ENCODE measurements at places on chromosomes 7 and 10.

- DNase-seq, result peak; percentile 38
These were observed 700 bp downstream of the MTPN start for GRCh38 chr7:135976312-135977006.

DNA sequence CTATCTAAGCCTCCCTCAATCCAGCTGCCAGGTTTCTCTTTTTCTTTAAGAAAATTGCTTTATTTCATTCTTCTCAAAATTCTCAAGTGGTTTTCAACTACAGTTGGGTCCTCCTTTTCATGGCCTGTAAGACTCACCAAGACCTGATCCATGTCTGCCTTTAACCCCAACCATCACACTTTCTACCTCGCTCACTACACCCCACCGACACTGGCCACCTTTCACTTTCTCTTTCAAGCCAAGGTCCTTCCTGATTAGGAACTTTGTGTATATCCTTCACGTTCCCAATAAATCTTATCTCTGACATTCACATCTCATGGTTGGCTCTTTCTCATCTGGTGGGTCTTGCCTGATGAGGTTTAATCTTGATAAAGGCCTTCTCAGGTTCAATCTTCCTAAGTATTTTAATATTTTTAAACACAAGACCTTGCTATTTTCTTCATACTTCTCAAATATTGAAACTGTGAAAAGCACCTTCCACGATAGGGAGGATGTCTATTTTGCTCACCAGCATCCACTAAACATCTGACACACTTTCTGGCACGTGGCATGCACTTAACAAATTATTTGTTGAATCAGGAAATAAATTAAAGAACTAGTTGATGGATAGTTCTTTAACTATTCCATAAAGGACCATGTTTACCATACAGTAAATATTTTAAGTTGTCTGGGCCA, 624.8 kb downstream of the GRID1 start:
- no peak for DNase-seq

- DNase-seq, result no peak
These were observed 6.1 kb upstream of the SAR1A start for GRCh38 chr10:70176441-70176840.

GRCh38 chr10:89426230-89426868, 12.0 kb downstream of the IFIT5 start:
- DNase-seq, result no peak

- DNase-seq, result no peak
These were observed 18.6 kb downstream of the WDR37 start for GRCh38 chr10:1074748-1075308.

DNA sequence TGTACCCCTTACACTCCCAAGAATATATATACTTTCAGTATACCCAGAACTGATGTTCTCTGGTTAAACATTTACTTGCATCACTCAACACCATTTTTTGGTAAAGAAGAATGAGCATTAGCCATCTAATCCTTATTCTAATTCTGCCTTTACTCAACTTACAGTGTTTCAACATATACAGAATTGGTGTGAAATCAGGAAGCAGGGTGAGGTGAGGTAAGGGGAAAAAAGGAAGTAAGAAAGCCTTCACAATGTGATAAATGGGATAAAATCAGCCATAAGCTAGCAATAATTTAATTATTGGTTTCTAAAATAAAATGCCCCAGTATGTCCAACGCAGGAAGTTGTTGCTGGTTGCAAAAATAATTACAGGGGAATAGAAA, 605.4 kb downstream of the KCNMA1 start:
- DNase-seq, result no peak

GRCh38 chr10:18369859-18370473, 229.7 kb downstream of the CACNB2 start:
- DNase-seq, result no peak

DNA sequence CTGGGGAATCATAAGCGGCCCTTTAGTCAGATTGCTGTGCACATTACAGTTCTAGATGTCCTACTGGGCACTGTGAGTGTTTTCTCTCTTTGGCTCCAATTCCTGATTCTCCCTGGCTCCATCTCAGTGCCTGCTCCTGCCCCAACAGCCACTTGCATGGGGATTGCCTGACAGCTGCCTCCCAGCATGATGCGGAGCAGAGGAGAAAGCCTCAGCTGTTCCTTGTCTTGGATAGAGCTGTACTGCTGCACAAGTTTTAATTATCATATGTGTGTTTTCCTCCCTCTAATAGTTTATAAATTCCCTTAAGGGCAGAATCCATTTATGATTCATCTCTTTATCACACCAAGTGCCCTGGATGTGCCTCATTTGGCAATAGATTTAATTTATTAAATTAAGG, 285.8 kb upstream of the COBL start:
- DNase-seq, result no peak

DNA sequence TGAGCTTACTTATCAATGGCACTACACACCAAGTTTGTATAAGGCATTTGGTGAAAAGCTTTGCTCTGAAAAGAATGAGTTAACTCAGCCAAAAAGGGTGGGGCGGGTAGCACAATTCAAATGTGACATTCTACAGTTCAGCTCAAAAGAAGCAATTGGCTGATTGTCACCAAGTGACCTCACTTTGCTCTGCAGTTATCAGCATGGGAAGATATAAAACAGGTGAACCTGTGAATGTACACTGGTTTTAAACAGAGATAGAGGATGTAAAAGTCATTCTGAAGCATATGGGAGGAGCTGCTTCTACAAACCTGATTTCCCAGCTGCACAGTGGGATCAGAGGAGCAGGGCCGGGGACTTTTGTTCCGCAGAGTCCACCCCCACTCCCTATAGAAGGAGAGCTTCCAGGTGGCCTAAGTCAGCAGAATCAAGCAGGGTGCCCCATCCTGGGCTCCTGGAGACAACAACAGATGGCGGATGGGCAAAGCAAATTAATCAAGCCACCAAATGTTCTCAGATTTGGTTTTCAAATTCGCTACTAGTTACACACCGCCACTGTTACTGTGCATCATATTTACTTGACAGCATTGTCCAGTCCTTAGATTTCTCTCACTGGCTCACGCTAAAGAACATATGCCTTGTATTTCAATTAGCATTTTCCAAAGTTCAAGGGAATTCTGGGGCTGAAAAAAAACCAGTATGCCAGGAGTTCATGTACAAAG, 27.5 kb upstream of the NPVF start:
- DNase-seq, result no peak

GRCh38 chr7:18740579-18740988, 245.0 kb downstream of the HDAC9 start:
- no peak for DNase-seq

- peak; percentile 59 for DNase-seq
These were observed 2.2 kb upstream of the RBM17 start for GRCh38 chr10:6086375-6087233.

DNA sequence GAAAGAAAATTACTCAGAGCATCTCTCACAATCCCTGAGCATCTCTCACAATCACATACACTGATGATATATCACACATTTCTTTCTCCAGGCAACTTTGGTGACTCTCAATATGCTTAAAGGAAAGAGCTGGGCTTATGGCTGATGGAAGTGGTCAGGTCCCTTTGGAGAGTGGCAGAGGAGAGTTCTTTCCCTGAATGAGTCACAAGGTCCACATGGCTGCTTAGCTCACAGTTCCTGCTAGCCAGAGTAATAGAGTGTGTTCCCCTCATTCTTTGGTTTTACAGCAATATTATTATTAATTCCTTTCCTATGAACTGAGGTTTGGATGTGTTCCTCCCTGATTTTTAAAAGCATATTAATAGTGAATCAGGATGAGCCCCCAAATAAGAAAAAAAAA, 287.4 kb downstream of the C7orf25 start:
- DNase-seq, result no peak

DNA sequence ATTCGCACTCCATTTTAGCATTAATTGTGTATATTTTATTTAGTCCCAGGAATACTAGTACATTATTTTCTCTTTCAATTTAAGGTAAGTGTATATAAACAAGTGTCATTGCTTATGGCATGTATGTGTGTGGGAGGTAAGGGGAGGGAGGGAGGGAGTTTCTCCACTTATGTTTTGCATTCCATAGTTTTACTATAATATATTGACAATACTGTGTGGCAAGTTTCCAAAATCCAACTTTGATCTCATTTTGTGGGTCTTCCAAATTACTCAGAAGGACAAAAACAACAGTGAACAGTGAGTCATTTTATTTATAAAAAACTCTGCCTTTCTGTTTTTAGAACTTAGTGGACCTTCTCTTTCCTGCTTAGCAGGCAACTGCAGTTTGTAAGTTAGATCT, 102.3 kb upstream of the SEMA3E start:
- DNase-seq, result no peak

- no peak for DNase-seq
These were observed 2.8 kb downstream of the LIPM start for GRCh38 chr10:88805361-88805760.

- no peak for DNase-seq
These were observed 82.6 kb downstream of the KCNMA1 start for GRCh38 chr10:77554996-77555397.

DNA sequence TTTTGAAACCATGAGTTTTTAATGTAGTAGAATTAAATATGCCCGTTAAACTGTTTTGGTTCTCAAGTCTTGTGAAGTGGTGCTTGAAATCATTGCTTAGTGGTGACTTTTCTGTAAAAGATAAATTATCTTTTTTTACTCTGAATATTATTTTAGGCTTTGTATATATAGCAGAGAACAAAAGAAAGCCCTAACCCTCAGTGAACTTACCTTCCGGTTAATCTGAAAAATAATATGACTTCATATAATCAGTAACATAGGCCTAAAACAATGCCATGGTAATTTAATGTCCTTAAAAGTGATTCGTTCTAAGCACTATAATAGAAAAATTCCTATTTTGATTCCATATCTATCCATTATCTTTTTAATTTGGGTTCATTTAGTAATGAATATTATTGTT, 21.8 kb downstream of the AKAP9 start:
- no peak for DNase-seq

DNA sequence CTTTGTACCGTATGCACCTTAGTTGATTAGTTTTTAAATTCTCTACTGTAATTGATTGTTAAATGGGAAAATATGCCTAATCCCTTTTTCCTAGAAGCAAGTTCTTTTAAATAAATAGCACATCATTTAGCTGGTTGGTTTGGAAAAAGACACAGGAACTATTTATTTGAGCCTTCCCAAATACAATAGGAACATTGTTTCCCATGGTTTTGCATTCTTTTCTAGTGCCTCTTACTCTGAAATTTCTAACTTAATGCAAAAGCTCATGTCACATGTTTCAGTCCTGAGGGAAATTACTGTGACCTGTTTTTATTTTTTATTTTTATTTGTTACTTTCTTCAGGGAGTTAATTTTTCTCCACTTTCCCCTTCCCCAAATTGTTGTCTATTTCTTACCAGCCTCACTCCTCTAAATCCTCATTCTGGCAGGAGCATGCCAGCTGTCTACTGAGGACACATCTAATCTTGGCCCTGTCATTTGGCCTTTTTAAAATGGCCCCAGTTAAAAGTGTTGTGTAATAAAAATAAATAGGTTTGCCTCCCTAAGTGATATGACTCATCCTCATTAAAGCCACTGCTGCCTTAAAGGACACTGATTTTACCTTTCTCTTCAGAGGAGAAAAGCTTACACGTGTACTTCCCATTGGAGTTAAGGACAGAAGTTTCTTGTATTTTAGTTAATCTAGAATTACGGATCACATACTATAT, 94.5 kb downstream of the PPP1R3A start:
- no peak for DNase-seq

GRCh38 chr10:100969187-100970075, at the start of gene SEMA4G:
Gene SEMA4G, plus strand, starts transcription at chr10:100969504. Its CDS starts 3,409 bp downstream, at chr10:100972913.
- DNase-seq, result peak; percentile 16

DNA sequence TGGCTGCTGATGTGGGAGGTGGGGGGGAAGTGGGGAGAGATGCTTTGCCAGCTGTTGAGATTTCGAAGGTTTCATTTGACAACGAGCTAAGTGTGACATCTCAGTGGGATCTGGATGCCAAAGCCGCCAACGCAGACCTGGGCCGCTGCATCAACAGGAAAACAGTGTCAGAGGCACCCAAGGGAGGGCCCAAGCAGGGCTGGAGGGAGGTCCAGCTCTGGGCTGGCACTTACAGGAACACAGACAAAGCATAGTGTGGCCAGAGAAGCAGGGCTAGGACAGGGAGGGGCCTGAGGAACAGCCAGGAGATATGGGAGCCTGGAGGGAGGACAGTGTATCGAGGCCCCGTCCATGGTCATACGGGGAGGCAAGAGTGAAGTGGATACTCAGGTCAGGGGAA, 73.1 kb downstream of the GTF2IRD1 start:
- no peak for DNase-seq

DNA sequence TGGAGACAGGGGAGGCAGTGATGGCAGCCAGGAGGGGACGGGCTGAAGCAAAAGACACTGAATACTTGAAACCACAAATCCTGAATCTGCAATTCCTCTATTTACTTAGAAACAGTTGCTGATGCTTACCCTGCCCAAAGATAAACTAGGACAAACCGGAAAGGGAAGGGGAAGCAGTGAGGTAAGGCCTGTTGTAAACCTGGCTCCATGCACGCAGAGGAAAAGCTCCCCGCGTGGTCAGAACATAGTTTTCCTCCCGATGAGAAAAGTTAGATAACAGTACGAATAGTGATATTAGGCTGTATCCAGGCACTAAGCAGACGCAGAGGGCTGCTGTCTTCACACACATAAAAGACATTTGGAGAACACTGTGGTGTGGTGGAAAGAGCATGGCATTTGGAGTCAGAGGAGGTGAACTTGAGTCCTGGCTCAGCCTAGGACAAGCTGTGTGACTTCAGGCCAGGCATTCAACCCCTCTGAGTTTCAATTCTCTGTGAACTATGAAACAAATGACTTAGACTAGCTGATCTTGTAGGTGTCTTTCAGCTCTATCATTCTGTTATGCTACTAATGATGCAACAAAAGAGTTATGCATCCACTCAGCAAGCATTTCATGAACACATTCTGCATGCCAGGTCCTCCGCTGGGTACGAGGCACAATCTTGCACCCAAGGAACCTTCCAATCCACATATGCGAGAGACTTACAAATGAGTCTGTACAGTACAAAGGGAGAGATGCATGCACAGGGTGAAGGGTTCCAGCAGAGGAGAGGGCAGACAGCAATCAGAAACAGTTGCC, 80.9 kb downstream of the SORBS1 start:
- DNase-seq, result no peak

GRCh38 chr7:13992596-13992964, 3.1 kb upstream of the ETV1 start:
- no peak for DNase-seq

- no peak for DNase-seq
These were observed 544 bp downstream of the SEC23IP start for GRCh38 chr10:119893074-119893473.

Measured in NCI-H1105 treated with DMSO at 0.1 percent for 48 hours (cell line).